ENCODE measurements at places on chromosomes 7 and 10. TPM values are rescaled to one million over a fixed set of nuclear protein-coding genes. Genes with fewer than 3 reads are reported as not detected.
A peak's percentile ranks its signal among the peaks of the same experiment; 100 is the strongest.

DNA sequence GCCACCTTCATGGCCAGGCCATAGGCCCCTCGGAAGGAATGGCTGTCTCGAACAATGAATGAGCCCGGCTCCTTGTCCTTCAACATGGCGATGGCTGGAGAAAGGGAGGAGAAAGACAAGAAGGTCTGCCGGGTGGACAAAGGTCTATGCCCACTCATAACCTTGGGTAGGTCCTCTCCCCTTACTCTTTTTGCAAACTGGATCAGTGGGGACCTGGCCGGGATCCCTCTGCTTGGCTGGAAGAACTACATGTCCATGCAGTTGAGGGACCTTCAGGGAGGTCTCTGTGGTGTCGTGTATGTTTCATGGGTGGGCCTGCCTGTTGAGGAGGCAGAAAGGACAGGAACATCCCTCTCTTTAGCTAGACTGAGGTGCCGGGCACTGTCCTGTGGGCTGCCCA lies 284.8 kb downstream of the TNS3 start:
- no peak overlapping the region for H3K4me3 ChIP-seq
- H3K36me3 ChIP-seq = peaks cover 59% of the 10 kb centered on the region
- DNase-seq = no peak
- peak overlapping the region; percentile 45 for H3K27ac ChIP-seq
- H3K27me3 ChIP-seq = no peaks in the 10 kb centered on the region

DNA sequence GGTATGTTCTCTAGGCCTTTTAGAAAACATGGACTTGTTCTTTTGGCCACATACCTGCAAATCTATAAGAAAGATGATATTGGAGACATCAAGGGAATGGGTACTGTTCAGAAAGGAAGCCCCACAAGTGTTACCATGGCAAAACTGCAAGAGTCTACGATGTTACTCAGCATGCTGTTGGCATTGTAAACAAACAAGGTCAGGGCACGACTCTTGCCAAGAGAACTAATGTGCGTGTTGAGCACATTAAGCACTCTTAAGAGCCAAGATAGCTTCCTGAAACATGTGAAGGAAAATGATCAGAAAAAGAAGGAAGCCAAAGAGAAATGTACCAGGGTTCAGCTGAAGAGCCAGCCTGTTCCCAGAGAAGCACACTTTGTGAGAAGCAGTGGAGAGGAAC lies 37.1 kb downstream of the SDK1 start:
- no peak for DNase-seq
- no peak overlapping the region for H3K27ac ChIP-seq
- no peak overlapping the region for H3K4me3 ChIP-seq
- H3K27me3 ChIP-seq = no peaks in the 10 kb centered on the region

GRCh38 chr10:4263601-4263921 lies 478.6 kb upstream of the KLF6 start:
- H3K27ac ChIP-seq = no peak overlapping the region
- no peak overlapping the region for H3K4me3 ChIP-seq
- no peaks in the 10 kb centered on the region for H3K27me3 ChIP-seq
- H3K4me1 ChIP-seq = peaks cover 60% of the 10 kb centered on the region
- no peak for DNase-seq
- H3K36me3 ChIP-seq = no peaks in the 10 kb centered on the region

DNA sequence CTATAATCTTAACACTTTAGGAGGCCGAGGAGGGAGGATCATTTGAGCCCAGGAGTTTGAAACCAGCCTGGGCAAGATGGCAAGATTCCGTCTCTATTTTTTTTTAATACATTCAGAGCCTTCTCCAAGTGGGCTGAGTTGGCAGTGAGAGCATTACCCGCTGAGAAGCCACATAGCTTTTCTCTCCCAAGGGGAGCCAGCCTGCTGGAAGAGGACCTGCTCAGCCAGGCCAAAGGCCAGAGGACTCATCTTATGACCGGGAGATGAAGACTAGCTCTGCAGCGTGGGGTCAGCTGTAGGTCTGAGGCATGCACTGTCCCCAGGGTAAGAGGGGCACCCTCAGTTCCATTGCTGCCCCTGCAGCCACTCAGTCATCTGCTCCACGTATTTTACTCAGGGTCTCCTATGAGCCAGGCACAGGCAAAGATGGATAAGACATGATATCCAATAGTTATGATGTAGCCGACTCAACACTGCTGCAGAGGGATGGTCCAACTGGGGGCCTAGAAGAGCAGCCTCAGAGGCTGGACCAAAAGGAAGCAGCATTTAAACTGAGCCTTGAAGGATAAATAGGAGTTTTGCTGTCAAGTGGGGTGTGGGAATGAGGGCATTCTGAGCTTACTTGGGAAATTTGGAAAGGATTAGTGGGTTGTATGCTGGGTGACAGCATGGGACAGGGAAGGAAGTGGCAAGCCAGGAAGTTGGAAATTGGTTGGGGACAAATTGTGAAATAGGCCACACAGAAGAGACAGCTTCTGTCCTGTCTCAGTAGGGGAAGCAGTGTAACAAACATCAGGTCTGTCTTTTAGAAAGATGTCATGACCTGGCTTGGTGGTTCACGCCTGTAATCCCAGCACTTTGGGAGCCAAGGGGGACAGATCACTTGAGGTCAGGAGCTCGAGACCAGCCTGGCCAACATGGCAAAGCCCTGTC lies 1.6 kb upstream of the MARVELD1 start:
- peaks cover 5% of the 10 kb centered on the region for H3K36me3 ChIP-seq
- H3K27me3 ChIP-seq = no peaks in the 10 kb centered on the region
- H3K27ac ChIP-seq = peak overlapping the region; percentile 85
- H3K4me3 ChIP-seq = peak overlapping the region; percentile 41

GRCh38 chr10:4719036-4719435 lies 107.0 kb upstream of the AKR1E2 start:
- peaks cover 13% of the 10 kb centered on the region for H3K4me1 ChIP-seq
- no peak overlapping the region for H3K4me3 ChIP-seq
- H3K36me3 ChIP-seq = no peaks in the 10 kb centered on the region
- no peaks in the 10 kb centered on the region for H3K27me3 ChIP-seq

DNA sequence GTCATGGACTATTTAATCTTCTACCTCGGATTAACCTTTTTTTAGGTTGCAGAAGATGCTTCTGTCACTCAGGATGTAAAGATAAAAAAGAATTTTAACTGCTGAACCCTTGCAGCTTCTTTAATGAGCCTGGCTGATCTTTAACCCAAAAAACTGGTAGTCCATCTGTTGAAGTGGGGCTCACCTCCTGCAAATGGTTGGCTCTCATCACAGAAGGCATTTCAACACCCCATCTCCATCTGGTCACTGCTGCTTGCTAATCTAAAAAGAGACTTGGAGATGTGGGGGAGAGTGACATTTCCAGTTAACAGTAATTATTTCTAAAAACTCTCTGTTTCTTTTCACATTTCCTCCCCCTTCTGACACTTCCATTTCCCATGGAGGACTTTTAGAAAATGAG lies 208.6 kb downstream of the LHFPL3 start:
- no peaks in the 10 kb centered on the region for H3K4me1 ChIP-seq
- peaks cover 2% of the 10 kb centered on the region for H3K27me3 ChIP-seq
- DNase-seq = no peak
- H3K27ac ChIP-seq = no peak overlapping the region
- no peaks in the 10 kb centered on the region for H3K36me3 ChIP-seq
- no peak overlapping the region for H3K4me3 ChIP-seq

DNA sequence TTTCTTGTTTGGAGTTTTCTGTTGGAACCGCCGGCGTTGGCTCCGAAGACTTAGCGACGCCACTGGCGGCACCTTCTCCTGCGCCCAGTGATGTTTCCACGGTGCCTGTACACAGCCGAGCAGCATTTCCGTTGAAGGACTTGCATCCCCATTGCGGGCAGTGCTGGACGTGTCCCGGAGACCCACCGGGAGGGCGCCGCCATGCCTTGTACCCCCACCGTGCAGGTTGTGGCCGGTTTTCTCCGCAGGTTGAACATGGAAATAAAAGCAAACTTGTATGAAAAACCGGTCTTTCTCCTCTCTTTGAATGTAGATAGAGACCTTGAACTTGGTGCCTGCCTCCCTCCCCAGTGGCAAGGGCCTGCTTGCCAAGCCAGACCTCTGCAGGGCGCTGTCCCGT lies 22.9 kb upstream of the CHST12 start:
- H3K27ac ChIP-seq = no peak overlapping the region
- H3K27me3 ChIP-seq = no peaks in the 10 kb centered on the region
- DNase-seq = no peak
- no peak overlapping the region for H3K4me3 ChIP-seq
- H3K4me1 ChIP-seq = no peaks in the 10 kb centered on the region

GRCh38 chr7:119228482-119228881 lies 1004.0 kb downstream of the ANKRD7 start:
- H3K36me3 ChIP-seq = no peaks in the 10 kb centered on the region
- H3K27me3 ChIP-seq = no peaks in the 10 kb centered on the region
- DNase-seq = no peak
- no peaks in the 10 kb centered on the region for H3K4me1 ChIP-seq

DNA sequence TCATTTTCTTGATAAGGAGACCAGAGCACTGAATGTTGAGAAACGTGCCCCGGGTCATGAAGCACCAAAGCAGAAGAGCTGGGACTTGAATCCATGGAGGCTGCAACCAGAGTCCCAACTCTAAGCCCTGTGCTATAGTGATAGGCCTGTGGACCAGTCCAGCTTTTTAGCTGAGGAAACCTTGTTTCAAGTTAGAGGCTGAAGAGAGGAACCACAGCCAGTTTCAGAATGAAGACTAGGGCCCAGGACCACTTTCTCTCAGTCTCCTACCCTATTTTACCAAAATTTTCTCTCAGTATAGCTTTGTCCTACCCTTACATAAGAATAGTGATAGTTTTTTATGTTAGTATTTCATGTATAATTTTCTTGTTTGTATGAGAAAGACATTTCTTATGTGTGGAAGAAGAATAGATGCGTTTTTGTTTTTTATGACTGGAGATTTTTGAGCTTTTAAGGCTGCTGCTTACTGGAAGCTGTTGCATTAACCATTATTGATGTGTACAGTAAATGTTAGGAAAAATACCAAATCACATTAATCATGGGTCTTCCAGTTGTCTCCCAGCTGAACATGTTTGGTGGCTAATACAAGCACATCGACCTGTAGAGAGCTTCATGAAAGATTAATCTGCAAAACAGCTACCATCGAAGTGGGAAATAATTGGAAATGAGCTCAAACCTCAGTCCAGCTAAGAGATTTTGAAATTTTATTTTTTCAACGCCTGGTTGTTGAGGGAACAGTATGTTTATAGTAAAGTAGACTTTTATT lies 45.0 kb upstream of the CSTF2T start:
- DNase-seq = no peak
- no peaks in the 10 kb centered on the region for H3K36me3 ChIP-seq
- H3K4me3 ChIP-seq = no peak overlapping the region
- peaks cover 6% of the 10 kb centered on the region for H3K4me1 ChIP-seq
- H3K27ac ChIP-seq = no peak overlapping the region

- no peak overlapping the region for H3K4me3 ChIP-seq
- peaks cover 19% of the 10 kb centered on the region for H3K4me1 ChIP-seq
- no peaks in the 10 kb centered on the region for H3K27me3 ChIP-seq
- peak; percentile 61 for DNase-seq
- H3K36me3 ChIP-seq = peaks cover 11% of the 10 kb centered on the region
These were observed 97.6 kb downstream of the CUX1 start for GRCh38 chr7:101915000-101915399.

DNA sequence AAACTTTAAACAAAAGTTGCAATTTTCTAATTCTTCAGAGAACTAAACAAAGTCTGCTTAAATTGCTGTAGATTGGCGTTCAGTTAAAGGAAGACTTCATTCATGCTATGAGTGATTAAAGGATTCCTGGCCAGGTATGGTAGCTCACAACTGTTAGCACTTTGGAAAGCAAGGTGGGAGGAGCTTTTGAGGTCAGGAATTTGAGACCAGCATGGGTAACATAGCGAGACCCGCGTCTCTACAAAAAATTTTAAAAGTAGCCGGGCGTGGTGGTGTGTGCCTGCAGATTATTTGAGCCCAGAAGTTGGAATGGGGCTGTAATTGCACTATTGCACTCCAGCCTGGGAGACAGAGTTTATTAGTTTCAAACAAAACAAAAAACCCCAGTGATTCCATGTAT lies 13.5 kb upstream of the SCRN1 start:
- H3K4me3 ChIP-seq = no peak overlapping the region
- no peak for DNase-seq
- H3K4me1 ChIP-seq = peaks cover 12% of the 10 kb centered on the region
- no peaks in the 10 kb centered on the region for H3K27me3 ChIP-seq
- no peaks in the 10 kb centered on the region for H3K36me3 ChIP-seq
- no peak overlapping the region for H3K27ac ChIP-seq

DNA sequence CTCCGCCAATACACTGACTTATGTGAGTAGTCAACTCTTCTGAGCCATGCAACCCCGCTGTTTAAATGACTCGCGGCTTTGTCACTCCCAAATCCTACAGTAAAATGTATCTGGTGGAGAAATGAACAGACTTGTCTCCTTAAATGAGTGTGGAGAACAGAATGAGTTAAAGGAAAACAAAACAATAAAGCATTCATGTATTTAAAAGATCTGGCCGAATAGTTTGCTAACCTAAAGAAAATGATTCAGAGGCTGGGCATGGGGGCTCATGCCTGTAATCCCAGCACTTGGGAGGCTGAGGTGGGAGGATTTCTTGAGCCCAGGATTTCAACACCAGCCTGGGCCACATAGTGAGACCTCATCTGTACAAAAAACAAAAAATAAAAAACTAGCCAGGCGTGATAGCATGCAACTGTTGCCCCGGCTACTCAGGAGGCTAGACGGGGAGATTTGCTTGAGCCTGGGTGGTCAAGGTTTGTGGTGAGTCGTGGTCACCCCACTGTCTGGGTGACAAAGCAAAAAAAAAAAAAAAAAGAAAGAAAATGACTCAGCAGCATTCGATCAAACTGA lies 86.5 kb upstream of the PFKP start:
- no peak for DNase-seq
- peaks cover 48% of the 10 kb centered on the region for H3K4me1 ChIP-seq
- H3K27me3 ChIP-seq = no peaks in the 10 kb centered on the region
- H3K27ac ChIP-seq = peak overlapping the region; percentile 88
- peak overlapping the region; percentile 60 for H3K4me3 ChIP-seq

- DNase-seq = no peak
- no peaks in the 10 kb centered on the region for H3K36me3 ChIP-seq
- no peaks in the 10 kb centered on the region for H3K27me3 ChIP-seq
- H3K4me1 ChIP-seq = no peaks in the 10 kb centered on the region
- H3K4me3 ChIP-seq = no peak overlapping the region
- no peak overlapping the region for H3K27ac ChIP-seq
These were observed 13.2 kb downstream of the ITGB8 start for GRCh38 chr7:20343941-20344340.

- H3K4me3 ChIP-seq = no peak overlapping the region
- H3K4me1 ChIP-seq = no peaks in the 10 kb centered on the region
- no peak for DNase-seq
These were observed 235.0 kb upstream of the PLPP4 start for GRCh38 chr10:120221873-120222485.

DNA sequence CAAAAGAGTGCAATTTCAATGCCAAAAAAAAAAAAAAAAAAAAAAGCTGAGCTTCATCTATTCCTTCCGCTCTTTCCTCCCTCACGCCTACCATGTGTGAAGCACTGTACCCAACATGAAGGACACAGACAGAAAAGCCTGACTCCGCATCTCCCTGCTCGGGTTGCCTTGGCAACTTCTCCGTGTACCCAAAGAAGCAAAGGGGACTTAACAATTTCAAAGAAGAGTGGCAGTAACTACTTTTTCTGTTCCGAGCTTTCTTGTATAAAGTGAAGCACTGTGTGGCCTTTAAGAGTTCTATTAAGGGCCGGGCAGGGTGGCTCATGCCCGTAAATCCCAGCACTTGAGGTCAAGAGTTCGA lies 177.7 kb downstream of the PRKCQ start:
- H3K27me3 ChIP-seq = peaks cover 9% of the 10 kb centered on the region
- H3K36me3 ChIP-seq = no peaks in the 10 kb centered on the region
- H3K27ac ChIP-seq = no peak overlapping the region
- no peak overlapping the region for H3K4me3 ChIP-seq

The RAB11FIP2 gene
- 20.9 TPM for total RNA-seq

The PON2 gene
- 92.1 TPM for total RNA-seq

The LEP gene
- not detected for total RNA-seq

The FFAR4 gene
- total RNA-seq = not detected

The AKR1C1 gene
- total RNA-seq = 1.7 TPM

The PON1 gene
- not detected for total RNA-seq

The LIPK gene
- total RNA-seq = not detected

The RPEL1 gene
- total RNA-seq = not detected

Data from chondrocyte (in vitro differentiated cells).